Thymus (tissue), 14 donors: ENCODE measurements at places on chromosomes 1 and 21. TPM values are rescaled to one million over a fixed set of nuclear protein-coding genes. Genes with fewer than 3 reads are reported as not detected.

- DNase-seq: no peak
- no peak overlapping the region for H3K27ac ChIP-seq
- no peaks in the 10 kb centered on the region for H3K27me3 ChIP-seq
- H3K36me3 ChIP-seq: peaks cover 46% of the 10 kb centered on the region
Observed at GRCh38 chr21:45522381-45522780, 19.9 kb downstream of the SLC19A1 start.

GRCh38 chr1:214856843-214857242 lies 225.7 kb upstream of the KCNK2 start:
- H3K27ac ChIP-seq: no peak overlapping the region
- H3K4me1 ChIP-seq: no peaks in the 10 kb centered on the region
- no peaks in the 10 kb centered on the region for H3K36me3 ChIP-seq

- no peak overlapping the region for H3K27ac ChIP-seq
- peak overlapping the region; percentile 34 for H3K4me3 ChIP-seq
- no peaks in the 10 kb centered on the region for H3K36me3 ChIP-seq
- peaks cover 15% of the 10 kb centered on the region for H3K4me1 ChIP-seq
- DNase-seq: no peak
Observed at GRCh38 chr1:67830928-67831830, 2.1 kb downstream of the GNG12 start.

DNA sequence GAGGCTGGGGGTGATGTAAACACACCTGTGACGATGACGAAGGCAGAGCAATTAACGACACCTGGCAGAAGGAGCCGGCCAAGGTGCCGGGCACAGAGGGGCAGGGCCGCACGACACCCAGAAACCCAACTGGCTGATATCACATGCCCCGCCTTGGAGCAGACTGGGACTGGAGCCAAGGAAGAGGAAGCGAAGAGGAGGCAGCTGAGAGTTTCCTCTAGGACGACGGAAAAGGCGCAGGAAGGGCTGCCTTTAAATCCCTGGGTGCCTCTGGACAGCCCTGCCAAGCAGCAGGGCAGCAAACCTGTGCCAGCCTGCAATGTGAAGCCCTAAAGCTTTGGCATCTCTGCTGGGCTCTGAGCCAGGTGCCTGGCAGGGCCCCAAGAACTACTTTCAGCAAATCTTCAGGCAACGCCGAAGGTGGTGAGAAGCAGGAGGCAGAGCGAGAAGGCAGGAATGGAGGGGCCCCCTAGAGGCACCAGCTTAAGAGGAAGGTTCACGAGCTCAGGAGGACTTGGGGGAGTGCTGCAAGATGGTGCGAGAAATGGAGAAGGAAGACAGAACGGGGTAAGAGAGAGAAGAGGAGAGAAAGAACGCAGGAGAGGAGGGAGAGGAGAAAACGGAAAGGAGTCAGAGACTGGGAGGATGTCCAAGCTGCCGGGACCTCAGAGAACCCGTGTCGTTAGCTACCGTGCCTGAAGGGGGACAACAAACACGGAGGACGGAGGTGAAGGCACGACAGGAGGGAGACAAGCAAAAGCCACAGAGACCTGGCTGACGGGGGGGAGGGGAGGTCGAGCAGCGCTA lies 25.3 kb upstream of the PEF1 start:
- peak overlapping the region; percentile 36 for H3K4me3 ChIP-seq
- H3K27me3 ChIP-seq: peaks cover 24% of the 10 kb centered on the region
- DNase-seq: peak; percentile 32
- H3K4me1 ChIP-seq: peaks cover 38% of the 10 kb centered on the region

DNA sequence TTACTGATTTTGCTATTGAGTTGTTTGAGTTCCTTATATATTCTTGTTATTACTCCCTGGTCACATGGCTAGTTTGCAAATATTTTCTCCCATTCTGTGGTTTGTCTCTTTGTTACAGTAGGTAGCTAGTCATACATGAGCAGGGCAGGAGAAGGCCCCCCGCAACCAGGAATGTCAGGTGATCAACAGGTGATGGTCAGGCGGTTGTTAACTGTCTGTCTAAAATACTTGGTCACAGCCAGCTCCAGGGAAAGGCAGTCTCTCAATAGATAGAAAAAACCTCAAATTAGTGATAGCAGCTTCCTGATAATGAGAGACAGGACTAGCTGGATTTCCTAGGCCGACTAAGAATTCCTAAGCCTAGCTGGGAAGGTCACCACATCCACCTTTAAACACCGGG lies 217.9 kb downstream of the RHOU start:
- no peaks in the 10 kb centered on the region for H3K36me3 ChIP-seq
- H3K27ac ChIP-seq: no peak overlapping the region
- no peak for DNase-seq
- no peaks in the 10 kb centered on the region for H3K27me3 ChIP-seq
- H3K4me3 ChIP-seq: no peak overlapping the region

- no peaks in the 10 kb centered on the region for H3K36me3 ChIP-seq
- H3K4me3 ChIP-seq: no peak overlapping the region
- H3K4me1 ChIP-seq: no peaks in the 10 kb centered on the region
- DNase-seq: peak; percentile 23
- no peak overlapping the region for H3K27ac ChIP-seq
Observed at GRCh38 chr1:225554216-225554812, 98.6 kb downstream of the ENAH start.

- H3K27ac ChIP-seq: no peak overlapping the region
- H3K36me3 ChIP-seq: peaks cover 3% of the 10 kb centered on the region
- no peaks in the 10 kb centered on the region for H3K27me3 ChIP-seq
- no peak overlapping the region for H3K4me3 ChIP-seq
- no peak for DNase-seq
- H3K4me1 ChIP-seq: peaks cover 3% of the 10 kb centered on the region
Observed at GRCh38 chr1:65422241-65423203, 2.1 kb downstream of the LEPR start.

- no peaks in the 10 kb centered on the region for H3K36me3 ChIP-seq
- no peak for DNase-seq
- no peaks in the 10 kb centered on the region for H3K4me1 ChIP-seq
- H3K27me3 ChIP-seq: peaks cover 10% of the 10 kb centered on the region
- no peak overlapping the region for H3K27ac ChIP-seq
- no peak overlapping the region for H3K4me3 ChIP-seq
Observed at GRCh38 chr1:159982280-159982679, 28.2 kb upstream of the SLAMF9 start.

GRCh38 chr1:84434081-84434769 lies 35.9 kb downstream of the DNASE2B start:
- H3K27me3 ChIP-seq: no peaks in the 10 kb centered on the region
- DNase-seq: no peak
- H3K36me3 ChIP-seq: no peaks in the 10 kb centered on the region
- no peak overlapping the region for H3K4me3 ChIP-seq

GRCh38 chr1:76948846-76949245 lies 81.6 kb downstream of the ST6GALNAC5 start:
- H3K27ac ChIP-seq: no peak overlapping the region
- no peak overlapping the region for H3K4me3 ChIP-seq
- DNase-seq: no peak
- no peaks in the 10 kb centered on the region for H3K36me3 ChIP-seq

DNA sequence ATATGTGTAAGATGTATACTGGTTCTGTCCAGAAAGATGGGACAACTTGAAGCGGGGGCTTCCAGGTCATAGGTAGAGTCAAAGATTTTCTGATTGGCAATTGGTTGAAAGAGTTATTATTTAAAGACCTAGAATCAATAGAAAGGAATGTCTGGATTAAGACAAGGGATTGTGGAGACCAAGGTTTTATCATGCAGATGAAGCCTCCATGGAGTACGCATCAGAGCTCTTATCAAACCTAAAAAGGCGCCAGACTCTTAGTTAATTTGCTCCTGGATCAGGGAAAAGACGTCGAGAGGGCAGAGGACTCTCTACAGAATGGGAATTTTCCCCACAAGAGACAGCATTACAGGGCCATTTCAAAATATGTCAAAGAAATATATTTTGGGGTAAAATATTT lies 23.7 kb upstream of the ETV3 start:
- H3K27me3 ChIP-seq: peaks cover 16% of the 10 kb centered on the region
- H3K27ac ChIP-seq: no peak overlapping the region
- no peaks in the 10 kb centered on the region for H3K36me3 ChIP-seq
- no peak for DNase-seq

- no peaks in the 10 kb centered on the region for H3K4me1 ChIP-seq
- no peaks in the 10 kb centered on the region for H3K27me3 ChIP-seq
- H3K36me3 ChIP-seq: no peaks in the 10 kb centered on the region
- H3K27ac ChIP-seq: no peak overlapping the region
- H3K4me3 ChIP-seq: no peak overlapping the region
Observed at GRCh38 chr1:116472431-116472961, 98.3 kb downstream of the CD58 start.

DNA sequence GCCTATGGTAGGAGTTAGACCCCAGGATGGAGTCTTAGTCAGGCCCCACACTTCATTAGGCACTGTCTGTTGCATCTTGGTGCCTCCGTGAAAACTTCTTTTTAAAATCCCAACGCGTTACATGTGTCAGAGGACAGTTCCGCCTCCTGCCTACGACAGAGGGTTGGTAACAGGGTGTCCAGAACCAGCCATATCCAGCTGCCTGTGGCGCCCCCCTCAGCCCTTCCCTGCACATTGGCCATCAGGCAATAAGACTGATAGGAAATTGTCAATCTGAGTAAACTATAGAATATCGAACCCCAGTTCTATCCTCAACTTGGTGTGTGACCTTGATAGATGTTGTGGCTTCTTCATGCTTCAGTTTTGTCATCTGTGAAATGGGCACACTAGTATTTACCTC lies 108.6 kb upstream of the CSF3R start:
- H3K36me3 ChIP-seq: no peaks in the 10 kb centered on the region
- H3K4me1 ChIP-seq: no peaks in the 10 kb centered on the region
- no peak for DNase-seq
- no peak overlapping the region for H3K27ac ChIP-seq

GRCh38 chr1:4210043-4210442 lies 310.0 kb upstream of the C1orf174 start:
- no peak overlapping the region for H3K4me3 ChIP-seq
- no peak overlapping the region for H3K27ac ChIP-seq
- no peaks in the 10 kb centered on the region for H3K4me1 ChIP-seq
- H3K36me3 ChIP-seq: no peaks in the 10 kb centered on the region

DNA sequence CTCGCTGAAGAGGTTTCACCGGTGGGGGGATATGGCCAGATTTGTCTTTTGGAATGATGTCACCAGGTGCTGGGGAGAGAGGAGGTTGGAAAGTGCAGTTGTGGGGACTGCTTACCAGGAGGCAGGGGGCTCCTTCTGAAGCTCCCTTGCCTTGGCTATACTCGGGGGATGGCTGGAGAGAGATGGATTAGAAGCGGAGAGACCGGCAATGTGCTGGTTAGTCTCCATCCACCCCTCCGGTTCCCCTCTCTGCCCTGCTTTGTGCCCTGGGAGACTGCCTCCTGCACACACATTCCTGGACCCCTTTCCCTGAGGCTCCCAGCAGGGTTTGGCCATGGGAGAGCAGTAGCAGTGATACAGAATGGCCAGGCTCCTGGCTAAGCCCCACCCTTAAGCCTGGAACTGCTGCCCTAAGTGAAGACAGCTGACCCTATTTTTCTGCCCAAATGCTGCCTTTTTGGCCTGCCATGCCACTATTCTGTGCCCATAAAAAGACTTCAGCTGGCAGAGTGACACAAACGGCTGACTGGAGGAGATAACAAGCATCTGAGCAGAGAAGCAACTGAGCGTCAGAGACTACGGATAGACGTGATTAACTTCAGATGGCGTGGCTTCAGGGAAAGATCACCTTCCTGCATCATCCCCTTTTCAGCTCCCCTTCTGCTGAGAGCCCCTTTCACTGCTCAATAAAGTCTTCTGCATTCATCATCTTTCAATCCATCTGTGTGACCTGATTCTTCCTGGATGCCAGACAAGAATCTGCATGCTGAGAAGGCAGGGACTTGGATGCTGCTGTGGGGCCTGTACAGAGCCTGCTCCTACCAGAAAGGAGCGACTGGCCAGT lies 14.5 kb upstream of the VPS13D start:
- peaks cover 12% of the 10 kb centered on the region for H3K4me1 ChIP-seq
- DNase-seq: no peak
- H3K27ac ChIP-seq: no peak overlapping the region
- no peaks in the 10 kb centered on the region for H3K36me3 ChIP-seq
- H3K4me3 ChIP-seq: no peak overlapping the region

DNA sequence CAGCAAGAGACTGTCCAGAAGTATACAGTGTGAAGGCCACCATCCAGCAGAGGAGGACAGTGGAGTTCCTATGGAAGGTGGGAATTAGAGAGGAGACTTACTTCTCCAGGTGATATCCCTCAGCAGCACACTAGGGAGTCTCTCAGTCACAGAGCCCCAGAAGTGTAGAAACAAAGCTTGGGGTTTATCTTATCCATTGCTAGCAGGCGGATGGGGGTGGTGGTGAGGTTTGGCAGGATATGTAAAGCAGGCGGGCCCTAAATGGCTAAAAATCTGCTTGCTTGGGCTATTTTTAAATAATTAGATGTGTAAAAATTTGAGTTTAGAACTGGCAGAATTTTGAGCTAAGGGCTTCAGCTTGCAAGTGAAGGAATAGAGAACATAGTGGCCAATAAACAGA lies 50.1 kb upstream of the RGS18 start:
- no peaks in the 10 kb centered on the region for H3K36me3 ChIP-seq
- H3K4me1 ChIP-seq: no peaks in the 10 kb centered on the region
- no peak overlapping the region for H3K27ac ChIP-seq
- no peaks in the 10 kb centered on the region for H3K27me3 ChIP-seq

GRCh38 chr21:33434770-33435360 lies 31.7 kb downstream of the IFNGR2 start:
- H3K36me3 ChIP-seq: peaks cover 62% of the 10 kb centered on the region
- H3K27me3 ChIP-seq: no peaks in the 10 kb centered on the region
- peak; percentile 11 for DNase-seq
- H3K27ac ChIP-seq: peak overlapping the region; percentile 55

GRCh38 chr1:167922023-167922422 lies 8.1 kb upstream of the ADCY10 start:
- no peaks in the 10 kb centered on the region for H3K4me1 ChIP-seq
- H3K4me3 ChIP-seq: no peak overlapping the region
- no peak overlapping the region for H3K27ac ChIP-seq
- H3K36me3 ChIP-seq: peaks cover 2% of the 10 kb centered on the region
- H3K27me3 ChIP-seq: no peaks in the 10 kb centered on the region
- no peak for DNase-seq

GRCh38 chr1:109432336-109432735 lies 6.1 kb upstream of the PSMA5 start:
- no peak overlapping the region for H3K4me3 ChIP-seq
- no peaks in the 10 kb centered on the region for H3K4me1 ChIP-seq
- H3K27ac ChIP-seq: no peak overlapping the region
- no peaks in the 10 kb centered on the region for H3K27me3 ChIP-seq
- no peak for DNase-seq

Gene EPHB2
- 2.6 TPM for total RNA-seq

Gene HAO2
- total RNA-seq: 5.8 TPM

Gene LCE4A
- not detected for total RNA-seq

Gene OR2T33
- not detected for total RNA-seq

Gene TMEM200B
- total RNA-seq: 0.57 TPM

Gene CFHR2
- 0.09 TPM for total RNA-seq

Gene EFNA1
- 14.5 TPM for total RNA-seq

Gene TXNIP
- total RNA-seq: 336 TPM

Gene KRTAP19-3
- total RNA-seq: not detected

Gene NMNAT2
- 0.28 TPM for total RNA-seq

Gene TENT5C
- total RNA-seq: 2.5 TPM

Gene SIM2
- total RNA-seq: not detected

Gene PADI1
- 0.14 TPM for total RNA-seq

Gene MASP2
- not detected for total RNA-seq
